ENCODE measurements at places on chromosomes 16 and 17. TPM values are rescaled to one million over a fixed set of nuclear protein-coding genes. Genes with fewer than 3 reads are reported as not detected.

The SDK2 gene
- 1.4 TPM for total RNA-seq

The TNFRSF17 gene
- total RNA-seq = 0.45 TPM

The GRAP gene
- 26.7 TPM for total RNA-seq

The HS3ST3B1 gene
- 13.5 TPM for total RNA-seq

The RASL10B gene
- 0.50 TPM for total RNA-seq

The RND2 gene
- total RNA-seq = 0.12 TPM

The HSPB9 gene
- total RNA-seq = not detected

The SBK1 gene
- 17.7 TPM for total RNA-seq

GRCh38 chr16:63092736-63093135, 1056.5 kb upstream of the CDH8 start:
- H3K4me1 ChIP-seq = no peaks in the 10 kb centered on the region
- no peak overlapping the region for H3K4me3 ChIP-seq
- no peaks in the 10 kb centered on the region for H3K27me3 ChIP-seq

DNA sequence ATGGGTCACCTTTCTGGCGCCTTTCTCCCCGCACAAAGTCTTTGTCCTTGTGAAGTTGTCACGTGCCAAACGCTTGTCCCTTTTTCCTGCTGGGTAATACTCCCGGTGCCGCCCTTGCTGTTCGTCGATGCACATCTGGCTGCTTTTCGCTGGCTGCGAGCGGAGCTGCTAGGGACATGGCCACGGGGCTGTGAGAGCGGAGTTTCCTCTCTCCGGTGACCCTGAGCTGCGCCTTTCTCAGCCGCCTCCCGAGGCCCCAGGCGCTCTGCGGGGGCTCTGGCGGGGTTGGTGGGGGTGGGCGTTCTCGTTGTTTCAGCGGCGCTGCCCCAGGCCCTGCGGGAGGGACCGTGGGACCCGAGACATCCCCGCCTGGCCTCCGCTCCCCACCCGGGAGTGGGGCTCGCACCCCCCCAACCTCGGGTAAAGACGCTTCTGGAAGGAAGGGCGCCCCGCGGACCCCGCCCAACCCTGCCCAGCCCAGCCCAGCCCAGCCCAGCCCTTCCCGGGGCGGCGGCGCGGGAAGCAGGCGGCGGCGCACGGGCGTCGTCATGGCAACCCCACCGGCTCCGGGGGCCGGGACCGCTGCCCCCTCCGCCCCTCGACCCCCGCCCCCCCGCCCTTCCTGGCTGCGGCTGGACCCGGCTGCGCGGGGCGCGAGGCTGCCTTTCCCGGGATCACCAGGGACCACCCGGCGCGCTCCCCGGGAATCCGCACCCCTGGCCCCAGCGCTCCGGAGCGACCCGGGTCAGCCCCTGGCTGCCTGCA, 12.3 kb downstream of the CHMP6 start:
- H3K27me3 ChIP-seq = peaks cover 11% of the 10 kb centered on the region
- H3K27ac ChIP-seq = peak overlapping the region; percentile 27
- H3K4me3 ChIP-seq = peak overlapping the region; percentile 89
- DNase-seq = no peak
- peaks cover 4% of the 10 kb centered on the region for H3K36me3 ChIP-seq
- peaks cover 16% of the 10 kb centered on the region for H3K4me1 ChIP-seq

DNA sequence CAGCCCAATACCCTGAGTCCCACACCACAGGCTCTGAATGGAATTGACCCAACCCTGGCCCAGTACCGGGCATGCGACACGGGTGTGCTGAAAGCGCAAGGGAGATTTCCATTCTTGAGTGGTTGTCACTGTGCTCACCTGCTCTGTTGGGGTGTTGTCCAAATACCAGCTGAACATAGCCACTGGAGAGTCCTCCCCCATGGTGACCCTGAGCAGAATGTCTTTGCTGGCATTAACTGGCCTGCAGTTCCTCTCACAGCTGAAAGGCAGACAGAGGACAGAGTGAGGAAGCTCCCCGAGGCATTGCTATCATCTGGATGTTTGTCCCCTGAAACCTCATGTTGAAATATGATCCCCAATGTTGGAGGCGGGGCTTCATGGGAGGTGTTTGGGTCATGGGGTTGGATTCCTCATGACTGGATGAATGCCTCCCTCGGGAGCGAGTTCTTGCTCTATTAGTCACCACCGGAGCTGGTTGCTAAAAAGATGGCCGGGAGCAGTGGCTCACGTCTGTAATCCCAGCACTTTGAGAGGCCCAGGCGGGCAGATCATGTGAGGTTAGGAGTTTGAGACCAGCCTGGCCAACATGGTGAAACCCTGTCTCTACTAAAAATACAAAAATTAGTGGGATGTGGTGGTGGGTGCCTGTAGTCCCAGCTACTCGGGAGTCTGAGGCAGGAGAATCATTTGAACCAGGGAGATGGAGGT, 57.3 kb upstream of the BCO1 start:
- H3K4me3 ChIP-seq = no peak overlapping the region
- no peaks in the 10 kb centered on the region for H3K4me1 ChIP-seq
- no peak overlapping the region for H3K27ac ChIP-seq
- DNase-seq = no peak
- H3K27me3 ChIP-seq = peaks cover 28% of the 10 kb centered on the region

GRCh38 chr16:56775162-56775561, 45.2 kb downstream of the NUP93 start:
- peaks cover 5% of the 10 kb centered on the region for H3K36me3 ChIP-seq
- H3K27ac ChIP-seq = no peak overlapping the region
- DNase-seq = no peak
- H3K4me1 ChIP-seq = peaks cover 33% of the 10 kb centered on the region
- H3K27me3 ChIP-seq = no peaks in the 10 kb centered on the region
- H3K4me3 ChIP-seq = no peak overlapping the region

GRCh38 chr16:90004577-90004976, 14.7 kb downstream of the DBNDD1 start:
- H3K4me3 ChIP-seq = no peak overlapping the region
- DNase-seq = no peak
- peaks cover 19% of the 10 kb centered on the region for H3K4me1 ChIP-seq
- H3K27me3 ChIP-seq = no peaks in the 10 kb centered on the region
- no peaks in the 10 kb centered on the region for H3K36me3 ChIP-seq
- H3K27ac ChIP-seq = no peak overlapping the region

DNA sequence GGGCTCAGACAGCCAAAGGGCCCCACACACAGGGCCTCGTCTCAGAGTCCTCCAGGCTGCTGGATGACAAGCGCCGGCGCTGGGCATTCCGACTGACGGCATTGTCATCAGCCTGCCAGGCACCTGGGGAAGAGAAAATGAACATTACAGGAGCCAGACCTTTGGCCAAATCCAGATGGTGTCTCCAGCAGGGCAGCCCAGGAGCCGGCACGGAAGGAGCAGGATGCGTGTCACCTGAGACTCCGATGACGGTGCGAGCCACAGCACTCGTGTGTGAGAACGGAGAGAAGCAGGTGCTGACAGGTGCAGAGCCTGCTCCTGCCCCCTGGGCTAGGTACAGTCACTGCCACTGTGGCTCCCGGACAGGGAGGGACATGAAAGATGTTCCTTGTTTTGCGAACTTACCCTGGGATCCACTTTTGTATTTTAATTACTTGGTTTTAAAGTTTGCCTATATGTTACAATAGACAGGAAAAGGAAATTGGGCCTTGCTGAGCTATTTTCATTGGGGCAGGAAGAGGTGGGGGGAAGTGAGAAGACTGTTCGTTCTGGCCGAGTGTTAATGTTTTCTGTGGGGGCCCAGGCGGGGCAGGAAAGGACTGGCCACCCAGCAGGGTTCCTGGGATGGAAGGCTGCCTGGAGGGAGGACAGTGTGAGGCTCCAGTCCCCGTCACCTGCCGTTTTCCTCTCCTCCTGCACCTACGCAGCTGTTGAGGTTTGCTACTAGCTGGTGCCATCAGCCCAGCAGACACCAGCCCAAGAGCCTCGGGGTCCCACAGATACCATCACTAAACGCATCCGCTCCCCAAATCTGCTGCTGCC, 4.4 kb upstream of the FOXJ1 start:
- H3K4me1 ChIP-seq = peaks cover 48% of the 10 kb centered on the region
- H3K27ac ChIP-seq = peak overlapping the region; percentile 95
- DNase-seq = peak; percentile 31
- H3K36me3 ChIP-seq = peaks cover 2% of the 10 kb centered on the region
- no peaks in the 10 kb centered on the region for H3K27me3 ChIP-seq
- H3K4me3 ChIP-seq = peak overlapping the region; percentile 84

- H3K27me3 ChIP-seq = peaks cover 24% of the 10 kb centered on the region
- no peak overlapping the region for H3K4me3 ChIP-seq
Measured at GRCh38 chr16:50830698-50831097, 88.8 kb downstream of the CYLD start.

DNA sequence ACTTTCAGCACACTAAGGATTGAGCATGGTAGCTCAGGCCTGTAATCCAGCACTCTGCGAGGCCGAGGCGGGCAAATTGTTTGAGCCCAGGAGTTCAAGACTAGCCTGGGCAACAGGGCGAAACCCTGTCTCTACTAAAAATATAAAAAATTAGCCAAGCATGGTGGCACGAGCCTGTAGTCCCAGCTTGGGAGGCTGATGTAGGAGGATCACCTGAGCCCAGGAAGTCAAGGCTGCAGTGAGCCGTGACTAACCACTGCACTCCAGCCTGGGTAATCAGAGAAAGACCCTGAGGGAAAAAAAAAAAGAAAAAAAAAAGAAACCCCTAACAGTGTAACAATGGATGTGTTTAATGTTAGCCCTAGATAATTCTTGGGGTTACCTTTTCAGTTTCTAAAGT, 24.0 kb downstream of the PARN start:
- H3K27ac ChIP-seq = no peak overlapping the region
- H3K27me3 ChIP-seq = no peaks in the 10 kb centered on the region
- peaks cover 17% of the 10 kb centered on the region for H3K36me3 ChIP-seq
- no peak for DNase-seq

DNA sequence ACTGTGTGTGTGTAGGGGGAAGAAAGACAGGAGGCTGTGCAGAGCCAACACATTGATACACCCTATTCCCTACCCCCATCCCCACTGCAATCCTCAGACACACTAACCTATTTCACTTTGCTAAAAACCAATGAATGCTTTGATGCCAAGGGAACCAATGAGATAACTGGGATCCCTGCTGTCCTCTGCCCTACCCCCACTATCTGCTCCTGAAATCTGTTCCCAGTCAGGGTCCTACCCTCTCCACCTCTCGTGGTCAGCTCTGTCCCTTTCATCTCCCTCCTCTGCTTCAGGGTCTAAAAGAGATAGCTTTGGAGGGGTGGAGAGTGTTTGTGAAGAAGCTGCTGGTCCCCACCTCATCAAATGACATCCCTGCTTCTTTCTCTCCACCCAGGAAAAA, 19.1 kb upstream of the SP6 start:
- H3K36me3 ChIP-seq = peaks cover 4% of the 10 kb centered on the region
- DNase-seq = no peak
- peaks cover 4% of the 10 kb centered on the region for H3K4me1 ChIP-seq
- peaks cover 76% of the 10 kb centered on the region for H3K27me3 ChIP-seq
- no peak overlapping the region for H3K4me3 ChIP-seq
- no peak overlapping the region for H3K27ac ChIP-seq

DNA sequence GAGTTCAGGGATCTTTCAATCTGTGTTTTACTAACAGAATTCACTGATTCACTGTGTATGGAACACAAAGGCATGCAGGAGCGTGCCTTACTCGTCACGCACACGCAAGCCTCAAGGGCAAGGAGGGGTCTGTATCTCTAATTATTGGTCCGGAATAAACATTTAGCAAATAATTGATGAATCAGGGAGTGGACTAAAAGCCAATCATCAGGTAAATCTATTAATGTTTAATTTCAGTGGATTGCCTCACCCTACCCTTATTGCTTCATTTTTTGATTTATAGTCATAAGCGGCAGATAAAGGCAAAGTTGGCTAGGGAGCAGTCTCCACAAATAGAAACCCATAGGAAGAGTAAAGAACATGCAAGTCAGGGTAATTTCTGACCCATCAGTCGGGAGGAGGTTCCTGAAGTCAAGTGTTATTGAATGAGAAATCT, 7.4 kb upstream of the HSD17B2 start:
- no peak for DNase-seq
- peaks cover 36% of the 10 kb centered on the region for H3K27me3 ChIP-seq
- peaks cover 3% of the 10 kb centered on the region for H3K36me3 ChIP-seq

GRCh38 chr16:57606147-57606846, 22.1 kb upstream of the ADGRG1 start:
- no peaks in the 10 kb centered on the region for H3K27me3 ChIP-seq
- H3K27ac ChIP-seq = no peak overlapping the region
- peaks cover 29% of the 10 kb centered on the region for H3K4me1 ChIP-seq
- no peak overlapping the region for H3K4me3 ChIP-seq

DNA sequence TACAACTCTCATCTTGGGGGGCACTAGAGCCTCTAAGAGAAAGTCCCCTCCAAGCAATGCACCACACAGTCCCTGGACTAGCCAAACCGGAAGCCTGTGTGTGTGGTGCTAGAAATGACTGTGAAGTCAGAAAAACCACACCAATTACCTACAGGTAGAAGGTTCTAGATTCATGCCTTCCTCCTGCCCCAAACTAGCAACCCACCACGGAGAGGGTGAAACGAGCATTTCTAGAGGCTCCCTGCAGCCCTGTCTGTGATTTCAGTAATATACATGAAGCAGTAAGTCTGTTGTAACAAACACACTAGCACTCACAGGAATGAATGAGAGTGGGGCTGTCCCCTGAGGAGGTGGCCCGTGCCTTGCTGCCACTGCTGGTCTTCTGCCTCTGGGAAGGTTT, 13.6 kb downstream of the ZFHX3 start:
- no peak for DNase-seq
- peaks cover 53% of the 10 kb centered on the region for H3K27me3 ChIP-seq
- no peaks in the 10 kb centered on the region for H3K36me3 ChIP-seq
- H3K4me1 ChIP-seq = peaks cover 5% of the 10 kb centered on the region
- H3K4me3 ChIP-seq = no peak overlapping the region
- no peak overlapping the region for H3K27ac ChIP-seq

- H3K27ac ChIP-seq = no peak overlapping the region
- DNase-seq = no peak
- H3K36me3 ChIP-seq = peaks cover 2% of the 10 kb centered on the region
- H3K4me1 ChIP-seq = peaks cover 6% of the 10 kb centered on the region
Measured at GRCh38 chr17:82780195-82780594, 28.3 kb downstream of the TBCD start.

DNA sequence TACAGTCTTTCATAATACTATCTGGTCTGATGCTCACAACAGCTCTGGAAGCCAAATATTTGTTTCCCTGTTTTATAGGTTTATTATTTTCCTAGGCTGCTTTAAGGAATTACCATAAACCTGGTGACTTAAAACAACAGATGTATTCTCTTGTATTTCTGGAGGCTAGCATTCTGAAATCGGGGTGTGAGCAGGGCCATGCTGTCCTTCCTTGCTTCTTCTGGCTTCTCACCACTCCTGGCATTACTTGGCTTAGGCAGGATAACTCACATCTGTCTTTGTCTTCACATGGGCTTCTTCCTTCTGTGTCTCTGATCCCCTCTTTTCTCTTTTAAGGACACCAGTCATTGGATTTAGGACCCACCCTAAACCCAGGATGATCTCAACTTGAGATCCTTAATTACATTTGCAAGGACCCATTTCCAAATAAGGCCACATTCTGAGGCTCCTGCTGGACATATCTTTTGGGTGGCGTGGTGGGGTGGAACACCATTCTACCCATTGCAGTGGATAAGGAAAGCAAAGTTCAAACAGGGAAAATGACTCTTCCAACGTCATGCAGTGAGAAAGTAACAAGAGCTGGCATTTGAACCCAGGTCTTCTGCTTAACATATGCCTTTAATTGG, 39.2 kb upstream of the TBX2 start:
- peaks cover 2% of the 10 kb centered on the region for H3K4me1 ChIP-seq
- no peaks in the 10 kb centered on the region for H3K36me3 ChIP-seq
- no peak for DNase-seq
- H3K4me3 ChIP-seq = no peak overlapping the region

All from T-helper 17 cell (primary cell).